H7 (cell line): ENCODE measurements at places on chromosomes 6 and 20. TPM values are rescaled to one million over a fixed set of nuclear protein-coding genes. Genes with fewer than 3 reads are reported as not detected.

Gene PPIL6
- total RNA-seq: 0.35 TPM in 1 of 2 replicates, not detected in the other

DNA sequence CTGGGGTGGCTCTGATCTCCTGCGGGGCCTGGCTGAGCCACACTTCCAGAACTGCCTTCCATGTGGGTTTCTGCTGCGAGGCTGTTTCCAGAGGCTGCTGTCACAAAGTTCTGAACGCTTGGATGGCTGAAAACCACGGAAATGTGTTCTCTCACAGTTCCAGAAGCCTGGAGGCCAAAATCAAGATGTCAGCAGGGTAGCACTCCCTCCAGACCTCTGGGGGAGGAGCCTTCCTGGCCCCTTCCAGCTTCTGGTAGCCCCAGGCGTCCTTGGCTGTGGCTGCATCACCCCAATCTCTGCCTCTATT lies 23.7 kb upstream of the BMP7 start:
- no peak for DNase-seq

DNA sequence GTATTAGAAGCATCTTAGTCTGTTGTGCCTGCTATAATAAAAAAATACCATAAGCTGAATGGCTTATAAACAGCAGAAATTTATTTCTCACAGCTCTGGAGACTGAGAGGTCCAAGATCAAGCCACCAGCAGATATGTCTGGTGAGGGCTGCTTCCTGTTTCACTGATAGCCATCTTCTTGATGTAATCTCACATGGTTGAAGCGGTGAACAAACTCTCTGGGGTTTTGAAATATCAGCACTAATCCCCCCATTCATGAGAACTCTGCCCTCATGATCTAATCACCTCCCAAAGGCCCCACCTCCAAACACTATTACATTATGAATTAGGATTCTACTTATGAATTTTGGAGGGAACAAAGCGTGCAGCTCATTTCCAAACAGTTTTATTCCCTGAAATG lies 11.6 kb upstream of the CLVS2 start:
- no peak for DNase-seq

- DNase-seq: no peak
These were observed 217.2 kb downstream of the CDKAL1 start for GRCh38 chr6:20751293-20751935.

DNA sequence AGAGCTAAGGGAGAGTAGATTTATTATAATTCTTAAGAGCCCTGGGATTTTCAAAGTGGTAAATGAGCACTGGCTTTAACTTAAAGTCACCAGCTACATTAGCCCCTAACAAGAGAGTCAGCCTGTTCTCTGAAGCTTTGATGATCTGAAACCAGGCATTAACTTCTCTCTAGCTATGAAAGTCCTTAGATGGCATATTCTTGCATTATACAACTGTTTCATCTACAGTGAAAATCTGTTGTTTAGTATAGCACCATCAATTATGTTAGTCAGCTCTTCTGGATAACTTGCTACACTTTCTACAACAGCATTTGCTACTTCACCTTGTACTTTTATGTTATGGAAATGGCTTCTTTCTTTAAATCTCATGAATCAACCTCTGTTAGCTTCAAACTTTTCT lies 1046.7 kb downstream of the HACE1 start:
- DNase-seq: no peak

DNA sequence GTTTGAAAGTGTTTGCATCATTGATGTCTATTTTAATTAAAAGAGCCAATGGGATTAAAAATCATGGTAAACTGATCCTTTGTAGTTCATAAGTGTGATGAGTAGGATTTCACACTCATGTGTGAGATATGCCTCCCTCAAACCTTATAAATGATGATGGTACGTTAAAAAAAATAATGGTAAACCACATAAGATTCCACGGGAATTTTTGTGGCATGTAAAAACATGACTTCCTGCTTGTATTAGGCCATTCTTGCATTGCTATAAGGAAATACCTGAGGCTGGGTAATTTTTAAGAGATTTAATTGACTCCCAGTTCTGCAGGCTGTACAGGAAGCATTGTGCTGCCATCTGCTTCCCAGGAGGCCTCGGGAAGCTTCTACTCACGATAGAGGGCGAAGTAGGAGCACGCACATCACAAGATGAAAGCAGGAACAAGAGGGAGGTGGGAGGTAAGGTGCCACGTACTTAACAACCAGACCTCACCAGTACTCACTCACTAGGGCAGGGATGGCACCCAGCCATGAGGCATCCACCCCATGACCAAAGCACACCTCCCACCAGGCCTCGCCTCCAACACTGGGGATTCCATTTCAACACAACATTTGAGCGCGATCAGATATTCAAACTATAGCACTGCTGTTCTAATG lies 187.6 kb upstream of the QKI start:
- no peak for DNase-seq

GRCh38 chr6:144156991-144157390 lies 6.7 kb downstream of the STX11 start:
- peak; percentile 16 for DNase-seq

GRCh38 chr6:88629838-88630494 lies 333.5 kb downstream of the RNGTT start:
- peak; percentile 23 for DNase-seq

GRCh38 chr6:32416036-32416435 lies 9.1 kb upstream of the BTNL2 start:
- no peak for DNase-seq

DNA sequence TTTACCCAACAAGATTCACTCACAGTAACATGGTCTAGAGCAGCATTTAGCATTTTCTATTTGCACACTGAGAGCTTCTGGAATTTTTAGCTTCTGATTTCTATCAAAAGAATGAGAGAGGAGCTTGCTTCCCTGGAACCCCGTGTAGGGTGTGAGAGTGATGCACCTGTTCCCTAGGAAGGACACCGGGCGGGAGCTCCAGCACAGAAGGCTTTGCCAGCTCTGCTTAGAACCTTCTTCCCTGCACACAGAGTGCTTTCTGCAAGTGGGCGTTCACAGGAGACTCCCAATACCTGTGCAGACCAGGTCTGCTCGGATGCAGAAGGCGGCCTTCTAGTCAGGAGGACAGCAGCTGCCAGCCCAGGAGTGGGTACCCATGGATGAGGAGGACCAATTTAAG lies 217.3 kb downstream of the TBXT start:
- no peak for DNase-seq

Gene METTL24
- total RNA-seq: 0.41 and 0.69 TPM in 2 replicates

Gene TREM2
- total RNA-seq: not detected in 2 replicates

DNA sequence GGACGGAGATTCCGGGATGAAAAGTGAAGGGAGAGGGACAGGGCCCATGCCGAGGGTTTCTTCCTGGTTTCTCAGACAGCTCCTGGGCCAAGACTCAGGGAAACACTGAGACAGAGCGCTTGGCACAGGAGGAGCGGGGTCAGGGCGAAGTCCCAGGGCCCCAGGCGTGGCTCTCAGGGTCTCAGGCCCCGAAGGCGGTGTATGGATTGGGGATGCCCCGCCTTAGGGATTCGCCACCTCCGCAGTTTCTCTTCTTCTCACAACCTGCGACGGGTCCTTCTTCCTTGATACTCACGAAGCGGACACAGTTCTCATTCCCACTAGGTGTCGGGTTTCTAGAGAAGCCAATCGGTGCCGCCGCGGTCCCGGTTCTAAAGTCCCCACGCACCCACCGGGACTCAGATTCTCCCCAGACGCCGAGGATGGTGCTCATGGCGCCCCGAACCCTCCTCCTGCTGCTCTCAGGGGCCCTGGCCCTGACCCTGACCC lies 55.0 kb upstream of the HLA-A start:
- peak; percentile 63 for DNase-seq

- DNase-seq: no peak
These were observed 31.4 kb downstream of the B4GALT5 start for GRCh38 chr20:49682278-49682677.

- no peak for DNase-seq
These were observed 134.9 kb downstream of the GMDS start for GRCh38 chr6:2110504-2110903.

GRCh38 chr20:14783766-14784165 lies 446.4 kb upstream of the FLRT3 start:
- no peak for DNase-seq

Gene LATS1
- 13.5 and 15.2 TPM in 2 replicates for total RNA-seq

Gene LSM14B
- 67.6 and 68.6 TPM in 2 replicates for total RNA-seq

GRCh38 chr20:48184229-48184628 lies 398.9 kb upstream of the SULF2 start:
- no peak for DNase-seq

DNA sequence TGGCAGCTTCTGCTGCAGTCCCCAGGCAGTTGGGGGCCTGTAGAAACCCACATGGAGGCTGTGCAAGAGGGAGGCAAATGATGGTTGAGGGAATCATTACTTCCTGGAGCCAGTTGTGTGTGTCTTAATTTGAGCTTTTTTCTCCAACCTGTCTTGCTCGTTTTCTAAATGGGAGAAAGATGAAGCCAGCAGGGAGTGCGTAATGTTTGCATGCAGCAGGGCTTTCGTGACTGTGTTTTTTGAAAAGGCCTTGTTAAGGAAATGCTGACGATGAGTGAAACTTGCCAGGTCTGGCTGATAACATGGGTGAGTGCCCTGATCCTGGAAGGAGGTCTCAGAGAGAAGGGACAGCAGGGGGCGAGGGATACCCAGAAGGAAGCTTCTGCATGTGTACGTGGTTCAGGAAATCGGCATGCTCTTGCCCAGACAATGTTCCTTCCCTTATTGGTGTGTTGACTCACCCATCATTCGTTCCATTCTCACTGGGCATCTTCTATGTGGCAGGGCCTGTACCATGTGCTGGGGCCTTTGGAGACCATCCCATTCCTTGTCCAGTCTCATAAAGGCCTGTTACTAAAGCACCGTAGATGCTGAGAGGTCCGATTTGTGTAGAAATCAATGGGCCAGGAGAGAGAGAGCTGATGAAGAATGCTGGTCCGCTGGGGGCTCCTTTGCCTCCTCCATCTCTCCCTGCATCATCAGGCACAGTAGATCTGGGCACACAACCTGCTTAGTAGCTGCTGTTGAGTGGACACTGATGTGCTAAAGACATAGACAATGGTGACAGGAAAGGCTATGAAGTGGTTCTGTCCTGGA lies 27.4 kb downstream of the GLP1R start:
- DNase-seq: peak; percentile 19

Gene TMEM217
- total RNA-seq: 0.14 TPM in 1 of 2 replicates, not detected in the other

Gene CCHCR1
- 54.0 and 74.8 TPM in 2 replicates for total RNA-seq

Gene ENPP5
- total RNA-seq: 6.5 and 9.0 TPM in 2 replicates

DNA sequence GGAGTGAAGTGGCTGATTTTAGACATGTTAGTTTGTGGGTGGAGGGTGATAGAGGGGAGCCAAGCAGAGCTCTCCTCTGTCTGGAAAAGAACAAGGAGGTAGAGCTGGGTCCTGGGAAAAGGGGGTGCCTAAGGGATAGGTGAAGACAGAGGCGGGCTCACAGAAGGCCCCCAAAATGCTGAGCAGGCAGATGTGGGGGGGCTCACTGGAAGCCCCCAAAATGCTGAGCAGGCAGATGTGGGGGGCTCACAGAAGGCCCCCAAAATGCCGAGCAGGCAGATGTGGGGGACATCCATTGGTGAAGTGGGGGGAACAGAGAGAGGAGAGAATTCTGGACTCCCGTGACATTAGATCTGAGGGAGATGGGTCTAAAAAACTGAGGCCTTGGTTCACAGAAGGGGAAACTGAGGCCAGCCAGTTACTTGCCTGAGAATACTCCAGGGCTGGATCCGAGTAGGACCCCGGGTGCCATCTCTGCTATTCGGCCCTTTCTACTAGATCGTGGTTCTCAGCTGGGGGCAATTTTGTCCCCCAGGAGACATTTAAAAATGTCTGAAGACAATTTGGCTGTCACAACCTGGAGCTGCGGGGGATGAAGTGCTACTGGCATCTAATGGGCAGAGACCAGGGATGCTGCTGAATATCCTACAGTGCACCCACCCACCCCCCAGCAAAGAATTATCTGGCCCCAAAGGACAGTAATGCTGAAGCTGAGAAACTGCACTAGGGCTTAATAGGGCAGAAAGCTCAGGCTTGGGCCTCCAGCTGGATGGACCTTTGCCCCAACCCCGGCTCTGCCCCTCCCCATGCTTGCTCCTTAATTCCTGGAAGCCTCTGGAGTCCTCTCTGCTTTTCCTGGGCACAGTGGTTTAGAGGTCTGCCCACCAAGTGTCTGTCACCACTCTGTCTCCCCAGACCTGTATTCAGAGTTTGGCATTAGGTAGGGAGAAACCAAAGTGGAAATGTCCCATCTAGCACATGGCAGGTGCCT lies 2.1 kb downstream of the LPIN3 start:
- DNase-seq: peak; percentile 25

Gene C6orf58
- not detected in 2 replicates for total RNA-seq

DNA sequence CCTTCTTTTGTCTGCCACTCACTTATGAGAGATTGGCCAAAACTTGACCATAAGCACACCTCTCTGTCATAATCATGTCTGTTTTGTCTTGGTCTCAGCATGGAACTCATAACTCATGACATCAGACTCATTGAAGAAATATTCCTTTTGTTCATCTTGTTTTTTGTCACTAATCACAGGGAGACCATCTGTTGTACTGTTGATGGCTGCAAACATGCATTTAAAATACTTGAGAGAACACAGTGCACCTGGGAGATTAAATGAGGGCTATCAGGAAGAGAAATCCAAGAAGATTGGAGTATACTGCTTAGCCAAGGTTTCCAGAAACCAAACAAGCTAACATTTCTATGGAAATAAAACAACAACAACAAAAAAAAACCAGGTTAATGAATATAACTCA lies 689.7 kb downstream of the EPM2A start:
- no peak for DNase-seq

Gene SYCP2L
- total RNA-seq: 0.38 and 0.63 TPM in 2 replicates

- DNase-seq: no peak
These were observed 44.3 kb downstream of the TM9SF4 start for GRCh38 chr20:32153771-32154170.

- DNase-seq: no peak
These were observed 514 bp upstream of the TSHZ2 start for GRCh38 chr20:52971498-52972189.

Gene RIPPLY2
- 0.33 and 0.90 TPM in 2 replicates for total RNA-seq

GRCh38 chr20:61896058-61896961 lies 169.4 kb downstream of the TAF4 start:
- DNase-seq: peak; percentile 98

DNA sequence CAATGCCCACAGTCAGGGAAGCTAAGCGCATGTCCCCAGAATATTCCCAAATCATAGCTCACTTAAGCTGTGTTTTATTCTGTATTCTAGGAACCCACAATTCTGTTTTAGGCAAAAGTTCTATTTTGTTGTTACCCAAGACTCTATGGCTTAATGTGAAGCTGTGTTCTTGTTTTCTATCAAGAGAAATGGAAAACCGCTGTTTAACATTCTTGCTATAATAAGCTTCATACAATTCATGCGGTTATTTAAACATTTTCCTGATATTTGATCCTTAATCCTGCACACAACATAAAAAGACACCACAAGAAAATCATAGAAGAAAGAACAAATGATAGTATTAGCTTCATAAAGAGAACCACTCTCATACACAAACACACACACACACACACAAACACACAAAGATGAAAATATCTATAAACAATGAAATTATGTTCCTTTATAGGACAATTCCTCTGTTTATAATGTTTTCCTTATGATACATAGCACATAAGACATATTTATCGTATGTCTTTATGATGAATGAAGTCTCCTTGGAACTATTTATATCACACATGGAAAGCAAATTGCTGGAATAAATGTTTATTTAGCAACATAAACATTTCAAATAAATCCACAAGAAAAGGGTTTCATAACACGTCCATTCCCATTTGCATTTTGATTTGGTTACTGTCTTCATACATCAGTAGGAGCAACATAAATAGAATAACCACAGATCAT lies 16.4 kb upstream of the COL21A1 start:
- no peak for DNase-seq

Gene CD83
- 2.9 and 4.5 TPM in 2 replicates for total RNA-seq
